ENCODE measurements at places on chromosomes 12 and 14.

GRCh38 chr12:30694412-30695198, 1.1 kb downstream of the IPO8 start:
- no peak for DNase-seq

GRCh38 chr12:12542286-12542685, 20.4 kb downstream of the DUSP16 start:
- DNase-seq: no peak

GRCh38 chr12:13489246-13489645, 292.7 kb downstream of the EMP1 start:
- no peak for DNase-seq

DNA sequence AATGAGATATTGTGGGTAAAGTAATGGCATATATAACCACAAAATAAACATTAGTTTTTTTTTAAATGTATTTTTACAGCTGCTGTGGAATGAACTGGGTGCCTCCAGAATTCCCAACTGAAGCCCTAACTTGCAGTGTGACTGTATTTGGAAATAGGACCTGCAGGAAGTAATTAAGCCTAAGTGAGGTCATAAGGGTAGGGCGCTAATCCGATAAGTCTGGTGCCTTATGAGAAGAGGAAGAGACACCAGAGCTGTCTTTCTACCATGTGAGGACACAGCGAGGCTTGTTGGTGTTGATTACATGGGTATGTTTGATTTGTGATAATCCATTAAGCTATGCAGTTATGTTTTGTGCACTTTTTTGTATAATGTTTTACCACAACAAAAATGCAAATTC, 136.8 kb downstream of the TPH2 start:
- no peak for DNase-seq

- DNase-seq: no peak
Observed at GRCh38 chr14:34971381-34971780, 11.4 kb upstream of the SRP54 start.

DNA sequence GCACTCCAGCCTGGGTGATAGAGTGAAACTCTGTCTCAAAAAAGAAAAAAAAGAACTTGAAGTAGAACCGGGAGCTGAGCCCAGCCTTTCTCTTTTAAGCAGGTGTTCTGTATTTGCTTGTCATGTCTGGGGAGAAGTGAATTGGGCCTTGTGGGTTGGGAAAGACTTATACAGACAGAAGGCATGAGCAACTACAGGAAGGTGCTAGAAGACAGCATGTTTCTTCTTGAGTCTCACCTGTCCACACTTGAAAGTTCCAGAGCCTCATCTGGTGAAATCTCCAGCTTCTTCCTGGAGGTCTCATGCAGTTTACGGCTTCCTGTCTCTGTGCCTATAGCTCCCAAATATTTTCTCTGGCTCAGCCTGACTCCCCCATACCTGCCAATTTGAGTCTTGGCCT, 2.5 kb downstream of the PGAM5 start:
- DNase-seq: no peak

- no peak for DNase-seq
Observed at GRCh38 chr12:92136965-92137721, 8.5 kb downstream of the BTG1 start.

DNA sequence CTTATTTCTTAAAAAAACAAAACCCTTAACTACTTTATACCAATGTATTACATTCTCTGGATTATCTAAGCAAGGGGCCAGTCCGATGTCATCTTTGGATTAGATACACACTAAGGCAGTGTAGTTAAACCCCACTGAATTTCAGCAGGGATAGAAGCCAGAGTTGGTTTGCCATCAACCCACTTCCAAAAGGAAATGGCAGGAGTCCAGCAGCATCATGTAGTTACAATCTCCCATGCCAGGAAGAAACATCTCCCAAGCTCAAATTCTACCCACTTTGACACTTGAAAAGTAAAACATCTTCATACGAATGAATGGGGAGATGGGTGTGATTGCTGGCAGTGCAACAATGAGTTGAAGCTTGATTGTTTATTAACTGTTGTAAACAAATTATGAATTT, 203.5 kb upstream of the PLXNC1 start:
- DNase-seq: no peak

DNA sequence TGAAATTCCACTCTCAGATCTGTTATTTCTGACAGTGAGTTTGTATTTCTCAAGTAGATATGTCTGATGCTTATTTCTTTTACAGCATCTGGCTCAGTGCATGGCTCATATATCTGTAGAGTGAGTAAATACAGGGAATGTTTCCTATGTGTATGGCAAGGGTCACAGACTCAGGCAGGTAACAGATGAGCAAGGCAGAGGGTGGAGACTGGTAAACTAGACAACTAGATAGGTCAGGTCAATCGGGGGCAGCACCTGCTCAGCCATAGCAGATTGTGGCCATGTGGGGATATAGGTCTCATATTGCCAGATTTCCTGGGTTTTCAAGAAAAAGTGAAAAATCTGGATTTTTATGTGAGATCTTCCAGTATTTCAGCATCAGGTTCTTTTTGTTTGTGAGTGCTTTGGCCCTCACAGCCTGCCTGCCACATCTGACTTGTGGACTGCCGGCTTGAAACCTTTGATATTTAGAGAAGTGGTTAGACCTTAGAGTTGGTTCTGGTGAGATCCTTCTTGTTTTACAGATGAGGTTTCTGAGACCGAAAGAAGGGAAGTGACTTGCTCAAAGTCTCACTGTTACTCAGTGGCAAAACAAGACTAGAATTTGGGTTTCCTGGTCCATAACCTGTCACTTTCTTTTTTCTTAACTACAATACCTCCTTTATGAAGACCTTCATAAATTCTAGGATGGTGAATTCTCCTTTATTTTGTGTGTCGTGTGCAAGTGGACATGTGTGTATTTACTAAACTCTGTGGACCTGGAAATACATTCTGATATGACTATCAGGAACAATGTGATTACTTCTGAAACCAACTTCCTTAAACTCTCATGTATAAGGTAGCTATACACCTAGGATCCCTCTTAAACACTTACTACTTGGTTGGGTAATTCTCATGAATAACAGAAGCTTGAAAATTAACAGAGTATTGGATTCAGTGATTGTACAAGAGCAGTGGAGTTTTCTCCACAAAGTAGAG, 34.4 kb downstream of the PROX2 start:
- DNase-seq: no peak

GRCh38 chr14:102418169-102418852, 55.6 kb downstream of the TECPR2 start:
- no peak for DNase-seq

DNA sequence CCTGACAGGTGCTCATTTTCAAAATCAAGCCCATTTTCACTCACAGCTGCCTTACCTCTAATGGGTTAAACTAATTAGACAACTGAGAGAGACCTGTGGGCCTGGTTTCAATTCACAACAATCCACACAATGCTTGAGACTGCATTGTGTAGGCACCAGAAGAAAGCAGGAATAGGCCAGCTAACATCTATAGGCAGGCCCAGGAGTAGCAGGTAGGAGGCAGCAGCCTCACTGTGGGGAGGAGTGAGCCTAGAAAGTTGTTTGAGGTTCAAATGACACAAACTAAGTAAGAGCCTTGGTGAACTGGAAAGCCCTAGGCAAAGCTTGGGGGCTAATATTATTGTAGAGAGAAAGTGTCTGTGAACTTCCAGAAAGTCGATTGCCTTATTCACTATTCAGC, 289.5 kb upstream of the CCDC196 start:
- DNase-seq: no peak

DNA sequence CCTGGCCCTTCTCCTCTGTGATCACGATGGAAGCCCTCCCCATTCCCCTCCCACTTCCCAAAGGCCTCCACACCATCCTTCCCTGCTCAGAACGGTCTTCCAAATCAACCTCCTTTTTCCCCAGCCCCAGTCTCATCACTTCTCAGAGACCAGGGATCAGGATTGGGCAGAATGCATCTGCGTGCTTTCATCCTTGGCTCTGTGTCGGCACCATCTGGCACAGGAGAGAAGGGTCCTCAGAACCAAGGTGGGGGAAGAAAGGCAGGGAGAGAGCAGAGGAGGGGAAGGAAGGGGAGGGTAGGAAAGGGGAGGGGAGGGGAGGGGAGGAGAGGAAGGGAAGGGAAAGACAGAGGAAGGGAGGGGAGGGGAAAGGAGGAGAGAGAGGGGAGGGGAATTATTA, 52.4 kb upstream of the FICD start:
- DNase-seq: no peak

- no peak for DNase-seq
Observed at GRCh38 chr14:94964931-94965330, 192.4 kb downstream of the DICER1 start.

GRCh38 chr12:7923241-7924236, 12.4 kb downstream of the SLC2A3 start:
- DNase-seq: no peak

GRCh38 chr14:35810963-35811362, 1.9 kb upstream of the RALGAPA1 start:
- no peak for DNase-seq

DNA sequence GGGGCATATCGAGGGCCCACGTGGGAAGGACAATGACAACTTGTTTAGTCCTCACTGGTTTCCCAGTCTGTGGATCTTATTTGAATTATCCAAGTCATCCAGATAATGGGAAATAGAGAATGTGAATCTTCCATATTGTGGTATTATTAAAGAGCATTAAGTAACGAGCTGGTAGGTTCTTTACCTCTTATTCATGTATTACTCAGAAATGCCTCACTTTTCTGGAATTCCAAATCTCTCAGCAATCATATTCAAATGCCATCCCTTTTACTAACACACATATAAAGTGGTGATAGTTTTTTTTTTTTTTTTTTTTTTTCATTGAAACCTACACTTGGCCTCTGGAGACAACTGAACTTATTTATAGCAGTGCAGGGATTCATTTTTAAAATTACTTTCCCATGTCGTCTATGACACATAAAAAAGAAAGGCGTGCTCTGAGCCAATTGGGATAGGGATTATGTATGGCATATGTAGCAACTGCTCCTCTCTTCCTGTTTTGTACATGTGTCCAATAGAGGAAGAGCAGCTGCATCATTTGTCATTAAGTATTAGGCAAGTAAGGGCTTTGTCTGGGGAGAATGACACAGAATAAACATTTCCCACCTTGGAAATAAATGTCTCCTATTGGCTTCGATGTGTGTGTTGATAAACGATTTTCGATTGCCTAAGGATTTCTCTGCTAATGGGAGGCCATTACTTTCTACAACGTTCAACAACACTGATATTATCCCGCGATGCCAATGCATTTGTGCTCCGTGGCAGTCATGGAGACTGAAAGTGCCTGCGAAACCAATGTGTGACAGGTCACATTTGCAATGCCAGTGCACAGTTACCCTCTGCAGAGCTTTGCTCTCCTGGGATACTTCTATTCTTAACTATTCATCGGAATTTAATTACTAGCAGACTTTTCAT, 78.6 kb upstream of the IFNG-AS1 start:
- no peak for DNase-seq

GRCh38 chr12:83326666-83327065, 640.0 kb downstream of the TMTC2 start:
- DNase-seq: no peak

- DNase-seq: no peak
Observed at GRCh38 chr12:63163541-63163940, 12.5 kb upstream of the AVPR1A start.

DNA sequence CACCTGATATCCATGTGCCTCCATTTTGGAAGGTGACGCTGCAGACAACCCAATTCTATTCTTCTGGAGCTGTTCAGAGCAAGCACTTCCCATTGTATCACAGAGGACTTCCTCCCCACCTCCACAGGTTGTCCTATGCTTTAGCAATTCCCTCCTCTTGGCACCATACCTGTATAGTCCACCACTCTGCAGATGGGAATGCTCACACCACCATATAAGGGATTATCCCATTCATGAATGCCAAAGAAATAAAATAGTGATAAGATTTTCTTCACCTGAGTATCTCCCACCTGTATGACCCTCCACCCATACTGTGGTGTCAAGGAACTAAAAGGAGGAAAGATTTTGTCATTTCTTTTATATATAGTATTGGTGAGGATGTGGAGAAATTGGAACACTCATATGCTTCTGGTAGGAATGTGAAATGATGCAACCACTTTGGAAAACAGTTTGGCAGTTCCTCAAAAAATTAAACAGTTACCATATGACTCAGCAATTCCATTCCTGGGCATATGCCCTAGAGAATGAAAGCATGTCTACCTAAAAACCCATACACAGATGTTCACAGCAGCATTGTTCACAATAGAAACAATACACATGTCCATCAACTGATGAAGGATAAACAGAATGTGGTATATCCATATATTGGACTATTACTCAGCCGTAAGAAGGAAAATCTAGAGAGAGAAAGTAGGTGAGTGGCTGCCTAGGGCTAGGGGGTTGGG, 75.2 kb downstream of the FIGNL2 start:
- DNase-seq: no peak

- DNase-seq: no peak
Observed at GRCh38 chr12:39959031-39959430, 146.8 kb downstream of the SLC2A13 start.

- no peak for DNase-seq
Observed at GRCh38 chr12:116528065-116528464, 31.1 kb upstream of the MAP1LC3B2 start.

DNA sequence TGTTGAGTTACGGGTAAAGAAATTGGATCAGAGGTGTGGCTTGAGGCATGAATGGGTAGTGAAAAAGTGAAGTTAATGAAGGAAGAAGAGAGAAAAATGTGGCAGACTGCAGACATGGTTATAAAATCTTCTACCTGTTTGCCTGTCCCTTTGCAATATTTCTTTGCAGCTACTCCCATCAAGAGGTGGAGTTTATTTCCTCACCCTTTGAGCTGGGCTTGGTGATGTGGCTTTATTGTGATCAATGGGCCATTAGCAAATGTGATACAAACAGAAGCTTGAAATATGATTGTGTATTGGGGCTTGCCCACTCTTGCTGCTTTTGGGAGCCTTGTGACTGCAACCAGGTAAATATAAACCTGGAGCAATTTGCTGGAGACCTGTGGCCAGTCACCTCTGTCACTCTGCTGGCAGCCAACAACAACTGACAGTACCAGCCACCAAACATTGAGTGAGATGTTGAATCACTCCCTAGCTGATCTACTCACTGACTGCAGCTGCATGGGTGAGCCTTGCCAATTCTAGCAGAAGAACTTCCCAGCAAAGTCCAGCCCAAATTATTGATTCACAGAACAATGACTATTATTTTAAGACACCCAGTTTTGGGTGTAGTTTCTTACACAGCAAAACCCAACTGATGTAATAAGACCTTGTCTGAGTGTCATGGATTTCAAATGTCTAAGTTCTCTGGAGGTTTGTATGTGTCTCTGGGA, 151.0 kb upstream of the ATP2B1 start:
- DNase-seq: no peak

DNA sequence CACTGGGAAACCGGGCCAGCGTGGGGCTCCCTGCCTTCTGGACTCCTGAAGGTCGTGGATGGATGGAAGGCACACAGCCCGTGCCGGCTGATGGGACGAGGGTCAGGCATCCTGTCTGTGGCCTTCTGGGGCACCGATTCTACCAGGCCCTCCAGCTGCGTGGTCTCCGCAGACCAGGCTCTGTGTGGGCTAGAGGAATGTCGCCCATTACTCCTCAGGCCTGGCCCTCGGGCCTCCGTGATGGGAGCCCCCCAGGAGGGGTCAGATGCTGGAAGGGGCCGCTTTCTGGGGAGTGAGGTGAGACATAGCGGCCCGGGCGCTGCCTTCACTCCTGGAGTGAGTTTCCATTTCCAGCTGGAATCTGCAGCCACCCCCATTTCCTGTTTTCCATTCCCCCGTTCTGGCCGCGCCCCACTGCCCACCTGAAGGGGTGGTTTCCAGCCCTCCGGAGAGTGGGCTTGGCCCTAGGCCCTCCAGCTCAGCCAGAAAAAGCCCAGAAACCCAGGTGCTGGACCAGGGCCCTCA, 26.9 kb downstream of the HIP1R start:
- no peak for DNase-seq

- DNase-seq: no peak
Observed at GRCh38 chr12:82898441-82898840, 211.7 kb downstream of the TMTC2 start.

- no peak for DNase-seq
Observed at GRCh38 chr12:108570743-108571608, 8.6 kb downstream of the ISCU start.

Measured in effector CD4-positive, alpha-beta T cell (primary cell).